NCI-H2029 treated with DMSO at 0.1 percent for 48 hours (cell line): ENCODE measurements at places on chromosomes 2 and 18.
A peak's percentile ranks its signal among the peaks of the same experiment; 100 is the strongest.

- no peak for DNase-seq
Measured at GRCh38 chr2:23627236-23628009, 242.4 kb downstream of the KLHL29 start.

DNA sequence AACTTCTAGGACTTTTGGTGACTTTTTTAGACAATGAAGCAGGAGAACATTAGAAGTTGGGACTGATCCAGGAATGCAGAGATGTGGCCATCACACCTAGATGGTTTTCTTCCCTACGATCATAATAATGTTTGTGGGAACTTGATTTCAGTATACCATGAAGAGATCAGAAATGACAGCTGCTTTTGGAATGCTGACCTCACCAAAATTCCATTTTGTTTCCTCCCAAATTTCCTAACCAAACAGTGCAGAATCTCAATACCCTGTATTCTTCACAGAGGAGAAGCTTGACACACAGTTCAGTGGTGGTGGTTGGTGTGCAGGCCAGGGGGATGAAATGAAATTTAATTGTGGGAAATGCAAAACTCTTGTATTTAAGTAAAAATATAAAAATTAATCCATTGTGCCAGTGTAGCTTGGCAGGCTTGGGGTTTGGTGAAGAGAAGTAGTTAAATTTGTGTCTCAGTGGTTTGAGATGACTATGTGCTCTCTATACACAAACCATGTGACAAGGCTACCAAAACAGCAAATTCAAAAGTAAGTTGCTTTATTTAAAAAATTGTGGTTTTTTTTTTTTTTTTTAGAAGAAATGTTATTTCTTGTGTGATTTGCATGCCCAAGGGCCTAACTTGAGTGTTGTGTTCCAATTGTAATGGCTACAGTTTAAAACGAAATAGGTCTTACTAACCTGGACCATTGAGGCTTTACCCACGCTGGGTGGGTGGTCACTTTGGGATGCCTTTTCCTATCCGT is 252.4 kb downstream of the LPIN1 start:
- DNase-seq, result no peak

DNA sequence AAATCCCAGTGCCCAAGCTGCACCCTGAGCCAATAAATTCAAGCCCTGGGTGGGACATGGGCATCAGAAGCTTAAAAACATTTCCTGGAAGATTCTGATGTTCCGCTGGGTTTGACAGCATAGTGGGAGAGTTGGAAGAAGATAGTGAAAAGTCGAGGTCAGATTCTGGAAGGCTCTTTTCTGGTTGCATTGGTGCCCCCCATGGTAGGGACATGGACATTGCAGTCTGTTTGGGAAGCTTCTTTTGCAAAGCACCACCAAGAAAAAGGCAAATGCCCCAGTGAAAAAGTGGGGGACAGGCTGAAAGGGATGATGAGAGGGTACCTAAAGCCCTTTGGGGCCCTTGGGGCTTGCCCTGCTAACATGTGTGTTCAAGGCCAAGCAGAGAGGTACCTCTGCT is 21.0 kb downstream of the MERTK start:
- no peak for DNase-seq

DNA sequence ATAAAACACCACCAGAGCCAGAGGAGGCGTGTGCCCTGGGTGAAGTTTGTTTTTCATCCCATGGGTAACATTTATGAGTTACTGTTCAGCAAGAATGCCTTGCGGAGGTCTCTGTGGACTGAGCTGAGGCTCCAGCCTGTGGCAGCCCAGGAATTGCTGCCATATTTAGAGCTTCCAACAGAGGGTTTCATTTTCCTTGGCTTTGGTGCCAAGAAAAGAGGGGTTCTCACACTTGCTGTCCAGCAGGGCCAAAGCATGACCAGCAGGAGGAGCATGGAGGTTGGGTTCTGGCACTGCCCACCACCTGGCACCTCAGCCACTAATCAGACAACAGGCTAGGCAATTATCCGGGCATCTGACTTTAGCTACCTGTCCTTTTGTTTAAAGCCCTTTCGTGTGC is 36.7 kb downstream of the EPAS1 start:
- DNase-seq, result no peak

- no peak for DNase-seq
Measured at GRCh38 chr2:8584174-8585066, 97.4 kb upstream of the ID2 start.

GRCh38 chr18:63542069-63542468 is at the start of gene SERPINB12:
SERPINB12 (plus strand) TSS chr18:63542369; CDS start chr18:63556160, 13,791 bp downstream.
- no peak for DNase-seq

DNA sequence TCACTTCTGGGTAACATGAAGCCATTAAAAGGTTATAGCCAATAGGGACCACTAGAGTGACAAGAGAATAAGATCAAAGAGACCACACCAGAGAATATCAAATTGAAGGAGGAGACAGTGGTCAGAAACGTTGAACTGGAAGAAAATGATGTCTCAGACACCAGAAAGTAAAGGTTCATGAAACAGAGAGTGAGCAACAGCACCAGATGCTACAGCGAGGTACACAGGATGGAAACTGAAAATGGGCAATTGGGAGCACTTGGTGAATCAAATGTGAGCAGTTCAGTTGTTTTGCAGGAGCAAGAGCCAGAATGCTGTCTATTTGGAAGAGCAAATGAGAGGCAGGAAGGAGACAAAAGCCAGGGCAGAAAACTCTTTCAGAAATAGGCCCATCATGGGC is 162.6 kb downstream of the SS18 start:
- no peak for DNase-seq

DNA sequence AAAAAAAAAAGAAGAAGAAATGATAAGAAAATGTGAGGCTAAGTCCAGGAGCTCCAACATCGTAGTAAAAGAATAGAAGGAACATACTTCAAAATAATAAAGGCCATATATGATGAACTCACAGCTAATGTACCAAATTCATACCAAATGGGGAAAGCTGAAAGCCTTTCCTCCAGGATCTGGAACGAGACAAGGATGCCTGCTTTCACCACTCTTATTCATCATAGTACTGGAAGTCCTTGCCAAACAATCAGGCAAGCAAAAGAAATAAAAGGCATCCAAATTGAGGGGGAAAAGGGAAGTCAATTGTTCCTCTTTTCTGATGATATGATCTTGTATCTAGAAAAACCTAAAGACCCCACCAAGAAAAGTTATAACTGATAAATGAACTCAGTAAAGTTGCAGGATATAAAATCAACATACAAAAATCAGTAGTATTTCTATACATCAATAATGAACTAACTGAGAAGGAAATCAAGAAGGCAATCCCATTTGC is 170.6 kb downstream of the METTL4 start:
- no peak for DNase-seq

DNA sequence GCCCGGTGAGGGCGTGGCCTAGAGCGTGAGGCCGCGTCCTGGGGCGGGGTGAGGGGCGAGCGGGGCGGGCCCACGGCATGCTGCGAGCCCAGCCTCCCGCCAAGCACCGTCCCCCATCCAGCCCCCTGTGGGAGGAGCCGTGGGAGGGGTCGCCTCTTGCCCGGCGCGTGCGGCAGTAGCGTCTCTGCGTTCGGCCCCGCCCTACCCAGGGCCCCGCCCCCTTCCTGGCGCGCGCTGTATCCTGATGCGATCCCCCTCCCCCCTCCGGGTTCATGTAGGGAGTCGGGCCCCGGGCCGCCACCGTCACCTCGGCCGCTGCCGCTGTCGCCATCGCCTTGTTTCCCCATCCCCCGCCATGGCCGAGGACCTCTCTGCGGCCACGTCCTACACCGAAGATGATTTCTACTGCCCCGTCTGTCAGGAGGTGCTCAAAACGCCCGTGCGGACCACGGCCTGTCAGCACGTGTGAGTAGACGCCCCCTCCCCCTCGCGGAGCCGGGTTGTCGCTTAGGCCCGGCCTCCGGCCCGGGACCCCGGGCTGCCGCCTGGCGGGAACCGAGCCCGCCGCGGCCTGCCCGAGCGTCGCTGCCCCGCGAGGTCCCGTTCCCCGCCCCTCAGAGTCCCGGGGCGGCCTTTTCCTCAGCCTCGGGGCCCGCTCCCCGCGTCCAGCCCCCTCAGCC is 888 bp downstream of the RNF138 start:
- peak; percentile 73 for DNase-seq

GRCh38 chr2:188588235-188588634 is 296.6 kb downstream of the GULP1 start:
- DNase-seq, result no peak

DNA sequence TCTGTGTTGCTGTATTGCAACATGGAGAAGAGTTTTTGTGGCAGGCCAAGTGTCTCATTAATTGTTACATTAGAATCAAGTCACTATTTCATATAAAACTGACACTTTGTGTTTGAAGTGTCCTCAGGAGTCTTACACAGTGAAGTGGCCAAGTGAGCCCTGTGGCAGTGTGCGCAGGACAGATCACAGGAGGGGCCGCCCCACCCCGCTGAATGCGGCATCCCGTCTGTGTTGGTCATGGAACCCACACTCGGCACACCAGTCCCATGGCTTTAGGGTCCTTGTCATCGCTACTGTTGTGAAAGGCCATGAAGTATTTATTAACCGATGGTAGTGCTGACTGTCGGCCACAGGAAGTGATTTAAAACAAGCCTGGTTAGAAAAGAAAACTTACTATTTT is 144.7 kb upstream of the NFATC1 start:
- no peak for DNase-seq

DNA sequence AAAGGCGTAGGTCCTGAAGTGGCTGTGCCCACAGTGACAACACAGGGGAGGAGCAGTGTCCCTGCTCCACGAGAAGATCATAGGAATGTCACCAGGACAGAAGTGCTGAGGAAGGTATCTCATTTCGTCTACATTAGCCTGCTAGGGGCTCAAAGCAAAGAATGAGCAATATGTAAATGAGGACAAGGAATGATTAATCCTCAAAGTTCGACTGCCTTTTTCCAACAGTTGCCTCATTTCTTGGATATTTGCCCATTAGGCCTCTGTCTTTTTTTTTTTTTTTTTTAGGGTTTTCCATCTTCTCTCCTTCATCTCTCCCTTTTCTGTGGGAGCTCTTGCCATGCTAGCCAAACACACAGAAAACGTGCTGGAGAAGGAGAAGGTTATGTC is 105.2 kb upstream of the ARHGAP28 start:
- DNase-seq, result no peak

DNA sequence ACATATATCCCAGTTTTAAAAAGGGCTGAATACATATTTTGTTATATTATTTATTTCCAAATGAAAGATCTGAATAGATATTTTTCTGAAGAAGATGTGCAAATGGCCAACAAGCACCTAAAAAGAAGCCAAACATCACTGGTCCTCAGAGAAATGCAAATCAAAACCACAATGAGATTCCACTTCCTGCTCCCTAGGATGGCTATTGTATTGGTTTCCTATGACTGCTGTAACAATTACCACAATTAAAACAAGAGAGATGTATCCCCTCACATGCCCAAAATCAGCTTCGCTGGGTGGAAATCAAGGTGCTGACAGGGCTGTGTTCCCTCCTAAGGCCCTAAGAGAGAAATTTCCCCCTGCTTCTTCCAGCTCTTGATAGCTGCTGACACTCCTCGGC is 23.2 kb downstream of the ABCB11 start:
- no peak for DNase-seq

- DNase-seq, result no peak
Measured at GRCh38 chr2:886072-887022, 64.3 kb upstream of the SNTG2 start.

GRCh38 chr2:14678761-14679160 is 46.2 kb downstream of the LRATD1 start:
- DNase-seq, result no peak

- DNase-seq, result no peak
Measured at GRCh38 chr2:44836916-44837315, 104.6 kb upstream of the SIX3 start.

DNA sequence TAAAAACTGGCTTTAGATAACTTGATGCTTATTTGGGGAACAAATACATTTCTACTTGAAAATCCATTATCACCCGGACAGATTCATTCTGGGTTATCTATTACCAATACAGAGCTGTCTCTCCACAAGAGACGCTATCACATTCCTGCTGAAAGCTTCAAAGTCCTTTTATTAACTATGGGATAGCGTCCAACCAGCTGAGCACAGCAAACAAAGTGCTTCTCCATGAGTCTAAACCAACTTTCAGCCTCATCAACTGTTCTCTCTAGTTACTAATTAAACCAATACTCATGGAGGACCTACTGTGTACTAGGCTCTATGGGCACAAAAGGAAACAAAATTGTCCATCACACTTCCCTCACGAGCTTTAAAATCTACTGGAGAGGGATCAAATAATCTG is 132.8 kb downstream of the L3MBTL4 start:
- no peak for DNase-seq

GRCh38 chr2:107927034-107927534 is 59.2 kb upstream of the SLC5A7 start:
- DNase-seq, result no peak

GRCh38 chr2:43455731-43456642 is 139.9 kb downstream of the THADA start:
- no peak for DNase-seq

DNA sequence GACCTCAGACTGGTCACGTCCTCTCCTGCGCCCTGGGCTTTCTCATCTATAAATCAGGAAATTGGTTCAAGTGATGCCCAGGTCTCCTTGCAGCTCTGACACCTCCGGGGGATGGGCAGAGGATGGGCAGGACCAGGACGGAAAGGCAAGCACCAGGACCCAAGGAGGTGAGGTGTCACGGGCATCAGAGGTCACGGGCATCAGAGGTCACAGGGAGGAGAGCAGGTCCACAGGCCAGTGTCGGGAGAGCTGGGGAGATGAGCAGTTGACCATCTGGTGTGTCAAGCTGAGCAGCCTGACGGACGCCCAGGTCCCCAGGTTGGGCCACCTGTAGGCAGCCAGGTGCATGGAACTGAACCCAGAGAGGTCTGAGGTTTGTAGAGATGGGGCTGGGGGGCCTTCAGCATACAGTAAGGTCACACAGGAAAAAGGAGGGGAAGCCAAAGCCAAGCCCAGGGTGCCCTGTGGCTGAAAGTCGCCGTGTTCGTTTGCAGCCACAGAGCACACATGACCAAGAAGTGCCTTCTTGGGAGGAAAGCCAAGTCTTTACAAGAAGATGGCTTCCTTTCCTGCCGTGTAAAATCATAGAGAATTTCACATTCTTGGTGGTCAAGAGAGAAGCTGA is 240.4 kb downstream of the ATAD2B start:
- no peak for DNase-seq

GRCh38 chr2:100404411-100404810 is 13.1 kb downstream of the CHST10 start:
- no peak for DNase-seq

DNA sequence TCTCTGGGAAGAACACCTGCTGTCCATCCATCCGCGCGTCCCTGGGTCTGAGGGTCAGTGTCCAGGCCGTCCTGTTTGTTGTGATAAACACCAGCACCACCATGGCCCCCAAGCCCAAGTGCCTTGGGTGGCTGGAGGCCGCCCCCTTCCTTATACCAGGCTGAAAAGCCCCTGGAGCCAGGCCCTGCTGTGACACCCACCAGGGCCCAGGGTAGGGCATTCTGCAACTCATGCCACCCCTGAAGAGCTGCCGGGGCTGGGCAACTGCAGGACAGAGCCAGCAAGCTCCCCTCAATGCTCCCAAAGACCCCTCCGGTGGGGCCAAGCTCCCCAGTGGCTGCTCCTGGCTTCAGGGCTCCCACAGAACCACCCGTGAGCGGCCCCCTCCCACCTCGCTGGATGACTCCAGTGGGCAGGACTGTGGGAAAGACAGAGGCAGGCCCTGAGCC is 31.9 kb upstream of the SNED1 start:
- no peak for DNase-seq
